Large intestine (tissue), 12 donors: ENCODE measurements at places on chromosomes 5 and 9. TPM values are rescaled to one million over a fixed set of nuclear protein-coding genes. Genes with fewer than 3 reads are reported as not detected.

The MGAT4B gene
- 185 TPM for polyA plus RNA-seq

The PAX5 gene
- polyA plus RNA-seq, result 0.06 TPM

DNA sequence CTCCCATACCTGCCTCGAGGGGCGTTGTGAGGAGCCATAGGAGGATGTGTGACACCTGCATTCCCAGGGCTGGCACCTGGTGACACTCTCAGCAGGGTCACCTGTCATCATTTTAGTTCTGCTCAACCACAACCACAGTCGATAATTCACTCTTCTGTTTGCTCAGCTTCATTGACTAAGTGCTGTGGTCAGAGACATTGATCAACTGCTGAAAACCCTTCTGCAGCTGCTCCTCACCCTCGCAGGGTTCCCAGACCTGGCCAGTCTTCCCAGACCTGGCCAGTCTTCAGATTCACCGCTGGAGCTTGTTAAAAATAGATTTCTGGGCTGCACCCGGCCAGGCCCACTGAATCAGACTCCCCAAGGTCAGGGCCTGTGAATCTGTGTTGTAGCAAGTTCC, 92.8 kb downstream of the MVB12B start:
- H3K4me1 ChIP-seq, result no peaks in the 10 kb centered on the region
- no peaks in the 10 kb centered on the region for H3K27me3 ChIP-seq
- H3K27ac ChIP-seq, result no peak overlapping the region

DNA sequence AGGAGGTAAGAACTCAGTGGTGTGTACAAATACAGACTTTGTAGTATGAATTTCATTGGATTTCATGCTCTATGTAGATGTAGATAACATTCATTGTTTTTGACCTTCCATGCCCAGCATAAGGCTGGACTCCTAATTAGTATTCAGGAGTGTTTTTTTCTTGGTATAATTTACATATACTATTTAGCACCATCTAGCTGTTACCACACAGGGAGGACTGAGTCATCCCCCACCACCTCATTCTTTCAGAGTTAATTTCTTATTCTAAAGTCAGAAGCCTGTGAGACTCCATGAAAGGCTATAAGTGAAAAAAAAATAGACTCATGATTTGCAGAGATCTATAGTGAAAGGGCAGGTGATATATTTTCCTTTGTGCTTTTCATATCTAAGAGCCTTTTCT, 555.0 kb downstream of the PRR16 start:
- H3K36me3 ChIP-seq, result no peaks in the 10 kb centered on the region
- DNase-seq, result no peak
- no peak overlapping the region for H3K27ac ChIP-seq
- H3K4me1 ChIP-seq, result no peaks in the 10 kb centered on the region
- no peaks in the 10 kb centered on the region for H3K27me3 ChIP-seq

DNA sequence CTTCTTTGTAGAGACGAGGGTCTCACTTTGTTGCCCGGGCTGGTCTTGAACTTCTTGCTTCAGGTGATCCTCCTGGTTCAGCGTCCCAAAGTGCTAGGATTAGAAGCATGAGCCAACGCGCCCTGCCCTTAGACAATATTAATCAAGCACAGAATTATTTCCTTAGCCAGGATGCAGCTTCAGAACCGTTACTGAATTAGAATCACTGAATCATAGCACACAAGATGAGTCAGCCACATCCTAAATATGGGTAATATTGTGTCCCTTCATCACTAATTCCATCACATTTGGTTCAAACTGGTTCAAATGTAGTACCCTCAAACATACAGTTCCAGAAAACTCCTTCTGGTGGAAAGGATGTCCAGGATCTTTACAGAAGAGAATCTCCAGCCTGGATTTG, 82.7 kb downstream of the BNC2 start:
- H3K27me3 ChIP-seq, result no peaks in the 10 kb centered on the region
- no peak overlapping the region for H3K4me3 ChIP-seq
- no peak overlapping the region for H3K27ac ChIP-seq
- H3K36me3 ChIP-seq, result no peaks in the 10 kb centered on the region

DNA sequence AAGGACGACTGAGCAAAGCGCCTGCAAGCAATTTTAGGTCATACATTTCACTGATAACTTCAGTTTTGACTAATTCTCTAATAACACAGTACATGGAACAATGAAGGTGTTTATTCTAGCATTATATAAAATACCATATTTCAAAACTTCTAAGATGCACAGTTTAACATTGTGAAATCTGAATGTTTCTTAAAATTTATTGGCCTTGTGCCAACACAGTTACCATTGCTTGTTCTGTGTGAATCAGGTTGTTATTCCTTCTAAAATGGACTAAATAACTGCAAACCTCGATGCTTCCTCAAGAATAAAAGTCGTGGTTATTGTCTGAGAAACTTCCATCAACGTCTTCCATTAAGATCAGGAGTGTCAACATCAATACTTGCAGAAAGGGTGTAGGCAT, 8.0 kb downstream of the MCC start:
- H3K27me3 ChIP-seq, result peaks cover 4% of the 10 kb centered on the region
- H3K4me3 ChIP-seq, result no peak overlapping the region
- H3K36me3 ChIP-seq, result no peaks in the 10 kb centered on the region
- H3K4me1 ChIP-seq, result no peaks in the 10 kb centered on the region
- H3K27ac ChIP-seq, result no peak overlapping the region
- DNase-seq, result no peak

- H3K36me3 ChIP-seq, result no peaks in the 10 kb centered on the region
- H3K4me1 ChIP-seq, result no peaks in the 10 kb centered on the region
- H3K27me3 ChIP-seq, result no peaks in the 10 kb centered on the region
Observed at GRCh38 chr9:116080561-116080960, 73.0 kb upstream of the PAPPA start.

The PCDHB9 gene
- 0.73 TPM for polyA plus RNA-seq

DNA sequence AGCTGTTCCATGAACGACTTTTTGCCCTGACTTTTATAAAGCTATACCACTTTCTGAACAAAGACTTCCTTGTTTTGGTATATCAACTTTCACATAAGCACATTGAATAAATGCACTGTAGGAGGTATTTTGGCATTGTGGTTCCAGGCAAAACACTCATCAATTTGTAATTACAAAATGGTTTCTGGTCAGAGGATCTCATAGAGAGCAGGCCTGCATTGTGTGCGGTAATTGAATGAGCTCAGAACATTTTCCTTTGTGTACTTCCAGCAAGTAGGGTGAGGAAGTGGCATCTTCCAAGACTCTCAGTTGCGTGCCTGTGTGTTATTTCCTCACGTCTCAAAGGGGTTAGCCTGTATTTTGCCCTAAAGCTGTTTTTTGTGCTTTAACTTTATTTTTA, 89.2 kb downstream of the PDE6A start:
- no peaks in the 10 kb centered on the region for H3K36me3 ChIP-seq
- H3K27me3 ChIP-seq, result no peaks in the 10 kb centered on the region
- DNase-seq, result peak; percentile 33
- no peak overlapping the region for H3K27ac ChIP-seq
- H3K4me1 ChIP-seq, result no peaks in the 10 kb centered on the region
- H3K4me3 ChIP-seq, result no peak overlapping the region

The TAF11L6 gene
- polyA plus RNA-seq, result not detected

The SPINK13 gene
- not detected for polyA plus RNA-seq

The DNAH5 gene
- polyA plus RNA-seq, result 0.34 TPM

GRCh38 chr9:123318961-123319421, 37.0 kb upstream of the CRB2 start:
- DNase-seq, result no peak
- H3K36me3 ChIP-seq, result no peaks in the 10 kb centered on the region
- H3K27ac ChIP-seq, result no peak overlapping the region
- H3K4me1 ChIP-seq, result no peaks in the 10 kb centered on the region
- H3K4me3 ChIP-seq, result no peak overlapping the region

- no peak for DNase-seq
- H3K4me1 ChIP-seq, result no peaks in the 10 kb centered on the region
- no peaks in the 10 kb centered on the region for H3K36me3 ChIP-seq
- no peak overlapping the region for H3K27ac ChIP-seq
- no peaks in the 10 kb centered on the region for H3K27me3 ChIP-seq
- no peak overlapping the region for H3K4me3 ChIP-seq
Observed at GRCh38 chr5:8500426-8500825, 631.5 kb downstream of the MTRR start.

DNA sequence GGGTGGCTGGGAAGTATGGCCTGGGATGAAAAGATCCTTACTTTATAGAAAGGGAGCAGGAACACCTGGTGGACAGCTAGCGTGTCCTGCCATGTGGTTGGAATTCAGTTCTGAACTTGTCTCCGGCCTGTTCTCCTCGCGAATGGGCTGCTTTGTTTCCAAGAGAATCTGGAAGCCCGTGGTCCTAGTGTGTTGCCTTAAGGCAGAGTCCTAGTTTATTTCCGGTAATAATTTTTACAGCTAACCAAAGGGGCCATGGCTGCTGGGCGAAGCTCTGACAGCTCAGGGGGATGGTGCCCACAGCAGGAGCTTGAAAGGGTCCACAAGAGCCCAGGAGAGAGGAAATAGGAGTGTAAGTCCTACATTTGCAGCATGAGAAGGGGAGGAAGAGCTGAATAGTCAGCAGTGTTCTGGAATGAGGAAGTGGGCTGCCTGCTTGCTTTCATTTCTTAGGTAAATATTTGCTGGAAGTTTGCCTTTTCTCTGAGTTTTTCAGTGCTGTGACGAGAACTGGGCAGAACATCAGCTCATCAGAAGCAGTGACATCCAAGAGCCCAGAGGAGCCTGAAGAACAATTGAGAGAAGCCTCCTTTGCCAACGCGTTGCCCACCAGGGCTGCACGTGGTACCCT, 13.1 kb upstream of the IGFBPL1 start:
- H3K4me1 ChIP-seq, result peaks cover 42% of the 10 kb centered on the region
- no peaks in the 10 kb centered on the region for H3K36me3 ChIP-seq
- no peaks in the 10 kb centered on the region for H3K27me3 ChIP-seq
- DNase-seq, result peak; percentile 79

GRCh38 chr5:150662731-150663516, 1.9 kb downstream of the MYOZ3 start:
- no peak overlapping the region for H3K4me3 ChIP-seq
- no peaks in the 10 kb centered on the region for H3K4me1 ChIP-seq
- H3K27me3 ChIP-seq, result peaks cover 15% of the 10 kb centered on the region
- no peak overlapping the region for H3K27ac ChIP-seq

- peaks cover 34% of the 10 kb centered on the region for H3K36me3 ChIP-seq
- H3K4me3 ChIP-seq, result no peak overlapping the region
- H3K27me3 ChIP-seq, result no peaks in the 10 kb centered on the region
- H3K27ac ChIP-seq, result no peak overlapping the region
Observed at GRCh38 chr9:127682351-127683136, 24.2 kb upstream of the CFAP157 start.

GRCh38 chr5:75457161-75457560, 54.3 kb downstream of the CERT1 start:
- H3K27ac ChIP-seq, result no peak overlapping the region
- no peaks in the 10 kb centered on the region for H3K27me3 ChIP-seq

GRCh38 chr9:133029994-133030316, 842 bp upstream of the GTF3C5 start:
- H3K27ac ChIP-seq, result peak overlapping the region; percentile 64
- peaks cover 12% of the 10 kb centered on the region for H3K36me3 ChIP-seq
- peak overlapping the region; percentile 100 for H3K4me3 ChIP-seq
- no peak for DNase-seq

DNA sequence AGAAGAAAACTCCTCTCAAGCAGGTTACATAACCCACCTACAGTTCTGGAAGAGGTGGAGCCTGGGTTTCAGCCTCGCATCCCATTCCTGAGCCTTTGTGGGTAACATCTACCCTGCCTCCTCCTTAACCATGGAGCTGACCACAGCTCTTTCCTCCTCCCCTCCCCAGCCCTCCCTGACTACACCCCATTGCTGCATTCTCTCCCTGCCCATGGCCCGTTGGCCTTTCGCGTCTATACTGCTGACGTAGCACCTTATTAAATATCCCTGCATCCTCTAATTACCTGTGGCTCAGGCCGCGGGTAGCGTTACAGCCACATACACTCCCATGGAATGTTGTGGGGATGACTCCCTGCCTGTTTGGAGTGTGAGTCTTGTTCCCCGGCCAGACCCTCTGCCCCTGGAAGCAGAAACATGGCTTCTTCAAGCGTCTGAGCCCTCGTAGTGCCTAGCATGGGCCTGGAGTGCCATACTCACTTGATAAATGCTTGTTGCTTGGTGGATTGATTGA, 72.8 kb downstream of the WWC1 start:
- H3K27ac ChIP-seq, result peak overlapping the region; percentile 64
- peaks cover 27% of the 10 kb centered on the region for H3K4me1 ChIP-seq
- no peak for DNase-seq
- H3K27me3 ChIP-seq, result no peaks in the 10 kb centered on the region
- H3K36me3 ChIP-seq, result no peaks in the 10 kb centered on the region
- no peak overlapping the region for H3K4me3 ChIP-seq

DNA sequence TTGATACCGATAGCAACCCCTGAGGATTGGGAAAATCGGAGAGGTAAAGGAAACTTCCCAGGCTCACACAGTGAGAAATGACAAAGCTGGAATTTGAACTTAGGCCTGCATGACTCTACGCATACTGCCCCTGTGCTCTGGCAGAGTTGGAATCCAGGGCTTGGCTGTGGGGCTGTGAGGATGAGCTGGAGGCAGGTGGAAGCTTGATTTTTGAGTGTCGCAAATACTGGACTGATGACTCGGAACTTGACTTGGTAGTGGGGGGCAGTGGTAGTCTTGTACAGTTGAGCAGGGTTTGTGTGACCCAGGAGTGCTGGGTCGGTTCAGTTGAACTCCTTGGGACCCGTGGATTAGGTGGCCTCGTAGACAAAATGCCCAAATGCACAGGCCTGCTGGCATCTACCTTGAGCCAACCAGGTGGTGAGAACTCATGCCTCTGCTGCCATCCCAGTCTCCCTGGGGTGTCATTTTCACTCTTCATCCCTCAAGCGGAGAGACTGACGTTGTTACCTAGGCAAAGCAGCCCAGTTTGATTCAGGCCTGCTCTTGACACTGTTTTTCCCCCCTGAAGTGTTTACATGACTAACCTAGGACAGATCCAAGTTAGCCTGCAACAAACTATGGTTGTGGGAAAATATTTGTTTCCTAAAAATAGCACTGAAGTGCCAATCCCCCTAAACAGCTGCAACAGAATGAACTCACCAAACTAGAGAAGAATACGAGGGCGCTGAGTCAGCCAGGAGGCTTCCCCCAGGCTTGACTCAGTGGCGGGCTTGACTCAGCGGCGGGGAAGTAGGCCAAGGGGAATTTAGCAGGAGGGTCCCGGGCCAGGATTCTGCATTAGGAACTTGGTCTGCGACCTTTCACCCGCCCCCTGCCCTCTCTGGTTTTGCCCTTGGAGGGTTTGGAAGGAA, 45.7 kb upstream of the ORM1 start:
- H3K4me1 ChIP-seq, result no peaks in the 10 kb centered on the region
- H3K36me3 ChIP-seq, result peaks cover 60% of the 10 kb centered on the region
- DNase-seq, result no peak
- no peak overlapping the region for H3K27ac ChIP-seq
- H3K27me3 ChIP-seq, result no peaks in the 10 kb centered on the region

DNA sequence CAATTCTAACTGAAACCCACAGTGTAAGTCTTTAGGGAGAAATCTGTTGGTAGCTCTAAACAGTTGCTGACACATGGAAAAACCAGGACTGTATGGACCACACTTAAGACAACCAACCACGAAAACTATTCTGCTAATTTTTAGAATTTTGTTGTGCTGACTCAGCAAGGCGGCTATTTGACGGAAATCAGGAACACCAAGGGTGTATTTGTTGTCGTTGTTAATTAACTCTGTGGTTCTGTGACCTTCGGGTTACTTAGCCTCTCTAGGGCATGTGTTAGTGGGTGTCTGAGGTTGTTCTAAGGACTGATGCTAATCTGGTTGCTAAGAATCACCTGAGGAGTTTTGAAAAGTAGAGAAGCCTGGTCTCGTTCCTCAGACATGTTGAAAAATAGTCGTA, 79.2 kb downstream of the ATP10B start:
- no peak overlapping the region for H3K4me3 ChIP-seq
- H3K27me3 ChIP-seq, result no peaks in the 10 kb centered on the region
- H3K36me3 ChIP-seq, result no peaks in the 10 kb centered on the region
- no peak overlapping the region for H3K27ac ChIP-seq
- DNase-seq, result no peak
